ENCODE measurements at places on chromosomes 1 and 21.

DNA sequence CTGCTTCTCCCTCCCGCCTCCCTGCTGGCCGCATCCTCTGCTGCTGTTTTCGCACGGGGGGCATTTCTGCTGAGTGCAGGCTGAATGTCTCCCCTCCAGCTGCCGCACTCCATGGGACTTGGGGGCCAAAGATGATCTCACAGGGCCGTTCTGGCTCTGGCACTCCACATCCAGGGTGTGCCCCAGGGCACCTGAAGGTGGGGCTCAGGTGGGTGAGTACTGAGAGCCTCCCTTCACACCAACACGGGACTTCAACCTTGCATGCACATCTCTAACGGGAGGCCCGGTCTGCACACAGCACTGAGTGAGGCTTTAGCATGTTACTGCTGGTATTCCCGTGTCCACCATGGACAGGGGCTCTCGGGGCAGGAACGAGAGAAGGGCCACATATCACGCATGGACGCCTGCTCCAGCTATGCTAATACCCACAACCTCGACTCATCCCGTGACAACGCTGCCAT is 88.9 kb downstream of the DMRTB1 start:
- DNase-seq: no peak

DNA sequence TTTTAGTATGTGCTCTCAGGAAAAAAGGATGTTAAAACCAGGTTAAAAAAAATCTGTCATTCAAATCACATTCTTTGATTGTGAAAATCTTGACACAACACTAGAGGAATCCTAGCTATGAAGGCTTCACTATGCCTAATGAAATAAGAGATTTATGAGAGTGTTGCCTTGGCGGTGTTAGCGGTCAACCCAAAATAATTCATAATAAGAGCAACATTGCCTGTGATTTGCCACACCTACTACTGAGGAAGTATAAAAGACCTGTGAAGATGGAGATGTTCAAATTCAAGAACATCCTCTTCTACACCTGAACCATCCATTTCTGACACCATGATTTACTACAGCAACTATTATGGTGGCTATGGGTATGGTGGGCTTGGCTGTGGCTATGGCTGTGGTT is at the start of gene KRTAP20-1:
Gene KRTAP20-1, plus strand, starts transcription at position 301 of the 400 bp plus-strand sequence. Its CDS starts 30 bp downstream, at position 331.
- no peak for DNase-seq

DNA sequence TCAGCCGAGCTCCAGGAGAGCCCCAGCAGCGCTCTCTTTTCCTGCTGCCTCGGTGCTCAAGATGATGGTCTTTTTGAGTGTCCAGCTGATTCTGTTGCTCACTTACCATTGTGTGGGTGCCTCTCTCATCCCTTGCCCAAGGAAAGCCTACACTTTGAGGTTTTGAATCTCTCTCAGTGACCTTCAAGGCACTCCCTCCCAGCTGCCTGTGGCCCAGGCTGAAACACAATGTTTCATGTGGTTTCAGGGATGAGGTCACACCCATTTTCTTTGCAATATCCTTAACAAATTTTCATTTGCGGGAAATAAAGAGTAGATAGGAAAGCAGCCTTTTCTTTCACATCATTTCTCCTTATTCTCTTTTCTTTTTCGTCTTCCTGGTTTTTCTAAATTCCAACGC is 12.6 kb upstream of the MRPS14 start:
- DNase-seq: no peak

DNA sequence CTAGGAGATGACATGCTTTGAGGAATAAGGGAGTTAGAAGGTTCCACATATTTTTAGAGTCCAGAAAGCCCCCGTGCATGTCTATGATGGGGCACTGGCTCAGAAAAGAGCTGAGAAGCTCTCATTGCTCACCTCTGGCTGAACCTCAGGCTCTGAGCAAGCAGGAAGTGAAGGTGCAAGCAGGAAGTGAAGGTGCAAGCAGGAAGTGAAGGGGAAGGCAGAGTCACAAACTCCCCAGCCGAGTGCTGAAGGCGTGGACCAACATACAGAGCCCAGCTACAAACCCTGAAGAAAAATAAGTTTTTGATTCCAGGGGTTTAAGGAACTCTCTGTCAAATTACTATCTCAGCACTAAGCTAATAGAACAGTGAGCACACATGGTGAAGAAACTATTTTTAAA is 7.0 kb downstream of the KRTAP10-8 start:
- peak; percentile 57 for DNase-seq

GRCh38 chr1:150322310-150322709 is 977 bp downstream of the PRPF3 start:
- DNase-seq: no peak

GRCh38 chr1:91833946-91834345 is 52.0 kb downstream of the TGFBR3 start:
- no peak for DNase-seq

GRCh38 chr1:58899587-58900271 is 115.9 kb upstream of the JUN start:
- DNase-seq: no peak

GRCh38 chr1:229402993-229403392 is 30.9 kb downstream of the ACTA1 start:
- DNase-seq: no peak

DNA sequence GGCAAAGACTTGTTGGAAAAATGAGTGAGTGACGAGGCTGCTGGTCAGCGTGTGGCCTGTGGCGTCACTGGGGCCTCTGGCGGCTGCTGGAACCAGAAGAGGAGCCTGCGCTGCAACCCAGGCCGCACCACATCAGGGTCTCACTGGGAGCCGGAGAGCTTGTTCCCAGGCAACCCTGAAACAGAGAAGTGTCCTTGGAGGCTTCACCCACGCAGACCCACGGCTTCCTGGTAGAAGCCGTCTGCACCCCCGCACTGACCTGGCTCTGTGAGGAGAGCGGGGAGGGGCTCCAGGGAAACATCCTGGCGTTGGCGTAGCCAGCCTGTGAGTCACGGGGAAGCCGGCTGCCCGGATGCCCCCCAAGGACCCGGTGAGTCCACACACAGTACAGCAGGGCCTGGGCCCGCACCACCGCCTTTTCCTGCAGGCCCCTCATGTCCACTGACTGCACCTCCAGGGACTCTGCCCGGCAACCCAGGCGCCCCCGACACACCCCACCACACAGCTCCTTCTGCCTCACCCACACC is 57.4 kb downstream of the COL6A1 start:
- no peak for DNase-seq
